LHCN-M2 (cell line): ENCODE measurements at places on chromosomes 6 and 20. TPM values are rescaled to one million over a fixed set of nuclear protein-coding genes. Genes with fewer than 3 reads are reported as not detected.

WFDC12 gene
- total RNA-seq: not detected in 2 replicates

TAP1 gene
- 50.1 and 56.2 TPM in 2 replicates for total RNA-seq

PDYN gene
- total RNA-seq: not detected in 2 replicates

MICAL1 gene
- total RNA-seq: 147 and 151 TPM in 2 replicates

PRRT1 gene
- 0.06 TPM in 1 of 2 replicates, not detected in the other for total RNA-seq

CENPW gene
- total RNA-seq: 17.8 and 22.0 TPM in 2 replicates

MYB gene
- total RNA-seq: 1.6 and 2.0 TPM in 2 replicates
